ENCODE measurements at places on chromosomes 13 and 19.

DNA sequence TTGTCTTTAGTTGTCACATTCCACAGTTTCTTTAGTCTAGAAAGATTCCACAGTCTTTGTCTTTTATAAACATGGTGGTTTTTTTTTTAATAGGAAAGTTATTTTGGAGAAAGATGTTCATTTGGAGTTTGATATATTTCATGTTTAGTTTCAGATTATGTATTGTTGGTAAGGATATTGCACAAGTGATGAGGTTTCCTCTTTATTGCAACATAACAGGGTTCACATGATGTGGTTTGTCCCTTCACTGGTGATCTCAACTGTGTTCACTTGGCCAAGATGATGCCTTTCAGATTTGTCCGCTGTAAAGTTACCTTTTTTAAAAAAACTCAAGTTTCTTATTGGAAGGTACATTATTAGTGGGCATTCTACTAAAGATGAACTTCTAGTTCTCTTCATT lies 3.2 kb downstream of the ZNF230 start:
- no peak overlapping the region for H3K4me3 ChIP-seq
- no peak for DNase-seq
- no peaks in the 10 kb centered on the region for H3K27me3 ChIP-seq

- peak overlapping the region; percentile 90 for H3K27ac ChIP-seq
- no peaks in the 10 kb centered on the region for H3K27me3 ChIP-seq
- H3K36me3 ChIP-seq: no peaks in the 10 kb centered on the region
- H3K4me3 ChIP-seq: no peak overlapping the region
- peaks cover 26% of the 10 kb centered on the region for H3K4me1 ChIP-seq
Observed at GRCh38 chr19:55206664-55207500, 2.4 kb downstream of the PTPRH start.

GRCh38 chr13:94758436-94758960 lies 46.2 kb upstream of the SOX21 start:
- no peak overlapping the region for H3K27ac ChIP-seq
- no peak overlapping the region for H3K4me3 ChIP-seq
- no peak for DNase-seq
- no peaks in the 10 kb centered on the region for H3K36me3 ChIP-seq
- H3K27me3 ChIP-seq: no peaks in the 10 kb centered on the region
- H3K4me1 ChIP-seq: no peaks in the 10 kb centered on the region

- no peak for DNase-seq
- no peaks in the 10 kb centered on the region for H3K4me1 ChIP-seq
- no peak overlapping the region for H3K4me3 ChIP-seq
- H3K36me3 ChIP-seq: no peaks in the 10 kb centered on the region
Observed at GRCh38 chr13:95982144-95982543, 71.1 kb downstream of the UGGT2 start.

DNA sequence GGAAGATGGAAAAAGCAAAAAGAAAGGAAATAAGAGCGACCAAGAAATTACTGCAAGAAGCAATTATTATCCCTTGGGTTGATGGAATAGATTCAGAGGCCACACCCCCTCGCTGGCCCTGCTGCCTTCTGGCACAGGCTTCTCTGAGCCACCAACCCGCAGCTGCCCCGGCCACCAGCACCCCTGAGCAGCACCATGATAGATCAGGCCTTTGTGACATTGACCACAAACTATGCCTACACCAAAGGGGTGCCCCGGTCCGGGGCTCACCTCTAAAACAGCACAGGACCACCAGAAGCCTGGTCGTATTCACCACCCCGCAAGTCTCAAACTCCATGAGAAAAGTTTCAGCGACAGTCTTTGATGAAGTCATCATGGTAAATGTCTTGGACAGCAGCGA lies 1059.3 kb downstream of the SLITRK1 start:
- H3K4me1 ChIP-seq: no peaks in the 10 kb centered on the region
- no peak for DNase-seq
- no peaks in the 10 kb centered on the region for H3K36me3 ChIP-seq
- H3K27me3 ChIP-seq: no peaks in the 10 kb centered on the region
- H3K27ac ChIP-seq: no peak overlapping the region

- H3K27ac ChIP-seq: no peak overlapping the region
- H3K4me1 ChIP-seq: peaks cover 7% of the 10 kb centered on the region
- peak; percentile 82 for DNase-seq
- no peaks in the 10 kb centered on the region for H3K27me3 ChIP-seq
Observed at GRCh38 chr19:43555185-43555770, 20.0 kb downstream of the XRCC1 start.

DNA sequence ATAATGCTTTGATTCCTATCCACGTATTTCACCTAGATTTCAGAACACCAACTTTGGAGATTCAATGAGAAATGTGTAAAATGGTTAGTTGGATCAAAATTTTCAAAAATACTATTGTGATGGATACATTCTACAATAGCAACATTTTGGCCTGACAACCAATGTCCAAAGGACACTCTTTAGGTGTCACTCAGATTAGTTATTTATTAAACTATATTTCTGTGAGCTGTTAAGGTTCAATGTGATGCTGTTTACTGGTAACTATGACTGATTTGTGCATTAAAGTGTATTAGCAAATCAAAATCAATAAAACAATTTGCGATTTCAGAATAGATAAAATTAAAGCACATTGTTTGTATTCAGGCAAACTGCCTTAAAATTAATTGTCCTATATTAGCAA lies 149.8 kb downstream of the PCDH9 start:
- H3K27ac ChIP-seq: no peak overlapping the region
- H3K36me3 ChIP-seq: no peaks in the 10 kb centered on the region
- no peaks in the 10 kb centered on the region for H3K27me3 ChIP-seq
- H3K4me3 ChIP-seq: no peak overlapping the region
- DNase-seq: no peak
- H3K4me1 ChIP-seq: no peaks in the 10 kb centered on the region

- peaks cover 7% of the 10 kb centered on the region for H3K4me1 ChIP-seq
- DNase-seq: no peak
- H3K36me3 ChIP-seq: no peaks in the 10 kb centered on the region
- H3K4me3 ChIP-seq: no peak overlapping the region
Observed at GRCh38 chr19:3766520-3766919, 4.0 kb downstream of the MRPL54 start.

DNA sequence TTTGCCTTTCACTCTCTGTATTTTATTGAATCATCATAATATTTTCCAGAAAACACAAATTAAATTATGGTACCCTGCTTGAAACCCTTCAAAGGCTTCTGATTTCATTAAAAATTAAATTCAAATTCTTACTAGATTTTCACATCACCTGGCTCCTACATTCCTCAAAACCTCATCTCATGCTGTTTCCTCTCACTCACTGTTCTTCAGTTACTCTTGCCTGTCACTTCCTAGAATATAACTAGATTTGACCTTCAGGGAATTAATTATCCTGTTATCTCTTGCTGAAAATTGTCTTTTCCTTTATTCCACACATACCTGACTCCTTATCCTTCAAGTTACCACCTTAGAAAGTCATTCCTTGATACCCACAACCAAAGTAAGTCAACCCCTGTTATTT lies 2294.7 kb downstream of the PCDH9 start:
- H3K4me3 ChIP-seq: no peak overlapping the region
- no peak overlapping the region for H3K27ac ChIP-seq
- H3K27me3 ChIP-seq: no peaks in the 10 kb centered on the region

DNA sequence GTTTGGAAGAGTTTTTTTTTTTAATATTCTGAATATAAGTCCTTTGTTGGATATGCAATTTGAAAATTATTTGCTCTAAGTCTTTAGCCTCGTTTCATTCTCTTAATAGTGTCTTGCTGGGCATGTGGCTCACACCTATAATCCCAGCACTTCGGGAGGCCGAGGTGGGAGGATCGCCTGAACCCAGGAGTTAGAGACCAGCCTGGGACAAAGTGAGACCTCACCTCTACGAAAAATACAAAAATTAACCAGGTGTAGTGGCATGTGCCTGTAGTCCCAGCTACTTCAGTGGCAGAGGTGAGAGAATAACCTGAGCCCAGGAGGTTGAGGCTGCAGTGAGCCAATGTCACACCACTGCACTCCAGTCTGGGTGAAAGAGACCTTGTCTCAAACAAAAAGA lies 87.3 kb upstream of the UBAC2 start:
- no peaks in the 10 kb centered on the region for H3K27me3 ChIP-seq
- no peak overlapping the region for H3K27ac ChIP-seq
- no peak overlapping the region for H3K4me3 ChIP-seq
- no peaks in the 10 kb centered on the region for H3K4me1 ChIP-seq
- H3K36me3 ChIP-seq: no peaks in the 10 kb centered on the region

- no peak for DNase-seq
- H3K27ac ChIP-seq: no peak within 1 kb of the TSS
- no peak within 1 kb of the TSS for H3K4me3 ChIP-seq
- no peaks in the 10 kb centered on the region for H3K4me1 ChIP-seq
- H3K27me3 ChIP-seq: no peaks in the 10 kb centered on the region
Observed at GRCh38 chr13:53028637-53029203, at the start of gene OLFM4. Gene OLFM4, plus strand, starts transcription at chr13:53028813. Its CDS starts 24 bp downstream, at chr13:53028837.

GRCh38 chr13:26299168-26299750 lies 45.3 kb downstream of the CDK8 start:
- no peak overlapping the region for H3K27ac ChIP-seq

GRCh38 chr13:51532736-51533197 lies 51.5 kb upstream of the WDFY2 start:
- no peak for DNase-seq
- no peaks in the 10 kb centered on the region for H3K36me3 ChIP-seq
- no peaks in the 10 kb centered on the region for H3K4me1 ChIP-seq
- no peaks in the 10 kb centered on the region for H3K27me3 ChIP-seq
- H3K27ac ChIP-seq: no peak overlapping the region
- H3K4me3 ChIP-seq: no peak overlapping the region

GRCh38 chr13:50576156-50576555 lies 267.3 kb downstream of the DLEU7 start:
- no peak overlapping the region for H3K4me3 ChIP-seq
- no peaks in the 10 kb centered on the region for H3K36me3 ChIP-seq
- DNase-seq: no peak

DNA sequence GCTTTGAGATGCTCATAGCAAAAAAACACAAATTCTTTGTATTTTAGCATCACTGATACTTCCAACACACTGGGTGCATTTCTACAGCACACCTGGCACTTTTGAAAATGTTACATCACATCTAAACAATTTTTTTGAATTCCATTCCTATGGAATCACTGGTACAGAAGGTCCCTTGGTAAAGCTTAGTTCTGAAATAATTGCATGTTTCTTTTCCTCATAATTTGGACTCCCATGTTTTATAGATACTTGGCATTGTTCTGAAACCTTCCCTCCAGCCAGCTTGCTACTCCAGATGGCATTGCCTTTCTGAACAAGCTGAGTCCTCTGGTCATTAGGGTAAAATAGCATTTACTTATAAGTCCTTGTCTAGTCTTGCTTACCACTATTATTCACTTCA lies 481.3 kb upstream of the GPC6 start:
- no peaks in the 10 kb centered on the region for H3K27me3 ChIP-seq
- H3K36me3 ChIP-seq: no peaks in the 10 kb centered on the region
- H3K4me1 ChIP-seq: no peaks in the 10 kb centered on the region
- no peak overlapping the region for H3K4me3 ChIP-seq
- no peak for DNase-seq
- no peak overlapping the region for H3K27ac ChIP-seq

- no peaks in the 10 kb centered on the region for H3K27me3 ChIP-seq
- H3K4me3 ChIP-seq: no peak overlapping the region
- H3K36me3 ChIP-seq: no peaks in the 10 kb centered on the region
- no peak overlapping the region for H3K27ac ChIP-seq
- DNase-seq: no peak
Observed at GRCh38 chr19:58196901-58197616, 14.2 kb downstream of the ZNF274 start.

DNA sequence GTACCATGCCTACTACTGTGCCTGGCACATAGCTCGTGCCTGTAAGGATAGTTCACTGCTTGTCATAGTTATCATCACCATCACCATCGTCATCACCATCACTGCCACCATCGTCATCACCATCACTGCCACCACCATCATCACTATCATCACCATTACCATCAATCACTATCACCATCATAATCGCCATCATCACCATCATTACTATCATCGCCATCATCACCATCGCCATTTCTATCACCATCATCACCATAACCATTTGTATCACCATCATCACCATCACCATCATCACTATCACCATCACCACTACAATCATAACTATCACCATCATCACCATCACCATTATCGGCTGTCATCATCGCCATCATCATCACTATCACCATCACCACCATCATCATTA lies 107.1 kb downstream of the TUBA3C start:
- H3K27me3 ChIP-seq: no peaks in the 10 kb centered on the region
- H3K4me3 ChIP-seq: no peak overlapping the region
- no peaks in the 10 kb centered on the region for H3K36me3 ChIP-seq
- no peak overlapping the region for H3K27ac ChIP-seq
- no peak for DNase-seq

GRCh38 chr13:113562844-113563243 lies 21.7 kb upstream of the TFDP1 start:
- DNase-seq: no peak
- H3K36me3 ChIP-seq: no peaks in the 10 kb centered on the region
- no peak overlapping the region for H3K4me3 ChIP-seq
- H3K27ac ChIP-seq: no peak overlapping the region
- no peaks in the 10 kb centered on the region for H3K27me3 ChIP-seq
- H3K4me1 ChIP-seq: no peaks in the 10 kb centered on the region

DNA sequence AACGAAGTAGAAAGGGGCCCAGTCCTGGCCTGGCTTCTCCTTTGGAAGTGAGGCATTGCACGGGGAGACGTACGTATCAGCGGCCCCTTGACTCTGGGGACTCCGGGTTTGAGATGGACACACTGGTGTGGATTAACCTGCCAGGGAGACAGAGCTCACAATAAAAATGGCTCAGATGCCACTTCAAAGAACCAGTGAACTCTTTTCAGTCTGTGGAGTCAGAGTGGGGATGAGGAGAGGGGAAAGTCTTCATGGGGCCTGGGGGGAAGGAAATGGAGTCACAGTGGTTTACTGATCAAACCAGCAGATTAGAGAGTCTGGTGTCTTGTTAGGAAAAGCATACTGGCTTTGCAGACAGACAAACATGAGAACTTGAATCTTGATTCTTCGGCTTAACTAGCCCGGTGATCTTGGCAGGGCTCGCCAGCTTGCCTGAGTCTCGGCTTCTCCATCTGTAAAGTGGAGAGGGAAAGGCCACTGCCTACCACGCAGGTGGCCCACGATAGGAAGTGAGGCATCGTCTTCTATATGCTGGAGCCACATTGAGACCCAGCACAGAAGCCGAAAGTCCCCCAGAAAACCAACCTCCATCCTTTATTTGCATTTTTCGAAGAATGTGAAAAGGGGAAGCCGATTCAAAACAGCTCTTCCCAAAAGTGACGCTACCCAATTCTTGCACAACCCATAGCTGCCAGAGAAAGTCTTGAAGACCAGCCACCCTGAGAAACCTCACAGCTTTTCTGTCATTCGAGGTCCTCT lies at the start of gene FFAR1:
TSS of gene FFAR1 (plus strand) at position 732 of the 759 bp plus-strand sequence. CDS start 3,650 bp downstream, outside the sequence.
- H3K4me1 ChIP-seq: no peaks in the 10 kb centered on the region
- H3K27me3 ChIP-seq: peaks cover 5% of the 10 kb centered on the region
- no peak within 1 kb of the TSS for H3K27ac ChIP-seq
- peak; percentile 39 for DNase-seq
- no peaks in the 10 kb centered on the region for H3K36me3 ChIP-seq

- H3K4me1 ChIP-seq: no peaks in the 10 kb centered on the region
- no peaks in the 10 kb centered on the region for H3K36me3 ChIP-seq
- H3K27me3 ChIP-seq: no peaks in the 10 kb centered on the region
- H3K4me3 ChIP-seq: no peak overlapping the region
- DNase-seq: no peak
Observed at GRCh38 chr13:90502153-90502552, 845.3 kb upstream of the MIR17HG start.

- peaks cover 3% of the 10 kb centered on the region for H3K27me3 ChIP-seq
- H3K4me1 ChIP-seq: no peaks in the 10 kb centered on the region
- no peaks in the 10 kb centered on the region for H3K36me3 ChIP-seq
Observed at GRCh38 chr13:21218351-21219035, 42.0 kb downstream of the MRPL57 start.

Data from adrenal gland (tissue), 19 donors.